ENCODE measurements at places on chromosomes 5 and 9. TPM values are rescaled to one million over a fixed set of nuclear protein-coding genes. Genes with fewer than 3 reads are reported as not detected.
A peak's percentile ranks its signal among the peaks of the same experiment; 100 is the strongest.

Gene CDC42SE2
- 131 TPM for total RNA-seq

Gene RGP1
- 21.9 TPM for total RNA-seq

Gene AGXT2
- total RNA-seq: not detected

Gene PCDHA13
- not detected for total RNA-seq

DNA sequence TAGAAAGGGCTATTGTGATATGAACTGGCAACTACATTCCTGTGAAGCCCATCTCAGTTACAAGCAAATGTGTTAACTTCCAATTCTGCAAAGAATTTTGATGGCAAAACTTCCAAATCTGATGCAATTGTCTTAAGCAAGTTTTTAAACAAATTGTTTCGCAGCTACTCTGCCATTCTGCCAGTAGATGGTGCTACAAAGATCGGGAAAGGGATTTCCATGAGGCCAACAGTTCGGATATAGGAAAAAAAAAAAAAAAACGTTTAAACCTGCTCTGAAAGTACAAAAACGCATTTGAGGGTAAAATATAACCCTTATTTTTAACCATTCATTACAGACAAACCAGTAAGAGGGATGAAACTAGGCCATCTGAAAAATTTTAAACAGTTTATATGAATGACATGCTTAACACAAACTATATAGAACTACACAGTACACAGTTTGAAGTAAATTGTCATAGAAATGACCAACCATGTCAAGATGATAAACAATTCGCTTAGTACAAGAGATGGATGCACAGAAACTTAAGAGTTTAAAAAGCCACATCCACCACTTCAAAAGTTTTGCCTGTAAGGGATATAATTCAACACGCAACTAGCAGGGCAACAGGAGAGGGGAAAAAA lies 2.2 kb downstream of the HNRNPA0 start:
- no peak for DNase-seq

GRCh38 chr9:133509179-133510083 lies 15.3 kb downstream of the MYMK start:
- DNase-seq: peak; percentile 56

- no peak for DNase-seq
These were observed 464.0 kb upstream of the ZNF608 start for GRCh38 chr5:125210242-125210947.

DNA sequence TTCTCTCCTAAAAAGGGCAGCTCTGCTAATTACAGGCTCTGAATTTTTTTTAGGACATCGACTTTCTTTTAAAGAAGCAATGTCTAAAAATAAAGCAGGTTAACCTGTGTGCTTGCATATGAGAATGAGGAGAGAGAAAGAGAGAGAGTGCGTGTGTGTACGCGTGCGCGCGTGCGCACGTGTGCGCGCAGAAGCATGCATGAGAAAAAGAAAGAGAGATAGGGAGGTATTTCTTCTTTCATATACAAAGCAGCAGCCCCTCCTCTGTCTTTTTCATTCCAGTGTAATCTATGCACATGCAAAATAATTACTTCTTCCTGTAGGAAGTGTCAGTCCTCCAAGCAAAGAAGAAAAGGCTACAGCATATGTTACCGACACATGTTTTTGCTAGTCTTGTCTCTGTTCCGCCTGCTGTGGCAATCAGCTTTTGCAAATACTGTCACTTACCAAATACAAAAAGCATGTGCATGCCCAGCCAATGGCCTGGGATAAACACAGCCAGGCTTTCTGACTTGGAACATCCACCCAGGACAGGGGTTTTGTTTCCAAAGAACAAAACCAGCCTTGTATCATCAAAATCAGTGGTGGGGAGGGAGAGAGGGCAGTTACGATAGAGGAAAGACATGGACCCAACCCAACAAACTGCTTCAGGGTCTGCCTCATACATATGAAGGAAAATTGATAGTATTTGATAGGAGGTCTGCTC lies 252.3 kb upstream of the SLC24A2 start:
- no peak for DNase-seq

GRCh38 chr9:137070201-137070905 lies at the start of gene SAPCD2:
TSS of gene SAPCD2 (minus strand) at chr9:137070557. CDS start at chr9:137070460, 97 bp downstream.
- peak; percentile 80 for DNase-seq

DNA sequence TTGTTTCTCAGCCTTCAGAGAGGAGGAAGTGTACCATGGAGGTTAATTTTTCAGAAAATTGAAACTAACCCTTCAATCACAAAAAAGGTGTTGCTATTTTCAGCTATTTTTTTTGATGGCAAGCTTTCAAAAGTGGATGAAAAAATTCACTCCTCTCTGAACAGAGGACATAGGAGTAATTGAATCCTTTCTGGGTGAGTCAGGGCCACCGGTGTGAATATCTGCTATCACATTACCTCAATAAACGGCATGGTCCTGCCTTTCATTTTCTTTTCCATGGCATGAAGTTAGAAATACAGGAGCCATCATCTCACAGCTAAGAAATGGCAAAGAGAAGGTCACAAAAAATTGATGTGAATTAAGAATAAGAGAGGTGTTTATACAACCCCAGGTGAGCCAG lies 90.2 kb upstream of the CCDC112 start:
- DNase-seq: no peak

DNA sequence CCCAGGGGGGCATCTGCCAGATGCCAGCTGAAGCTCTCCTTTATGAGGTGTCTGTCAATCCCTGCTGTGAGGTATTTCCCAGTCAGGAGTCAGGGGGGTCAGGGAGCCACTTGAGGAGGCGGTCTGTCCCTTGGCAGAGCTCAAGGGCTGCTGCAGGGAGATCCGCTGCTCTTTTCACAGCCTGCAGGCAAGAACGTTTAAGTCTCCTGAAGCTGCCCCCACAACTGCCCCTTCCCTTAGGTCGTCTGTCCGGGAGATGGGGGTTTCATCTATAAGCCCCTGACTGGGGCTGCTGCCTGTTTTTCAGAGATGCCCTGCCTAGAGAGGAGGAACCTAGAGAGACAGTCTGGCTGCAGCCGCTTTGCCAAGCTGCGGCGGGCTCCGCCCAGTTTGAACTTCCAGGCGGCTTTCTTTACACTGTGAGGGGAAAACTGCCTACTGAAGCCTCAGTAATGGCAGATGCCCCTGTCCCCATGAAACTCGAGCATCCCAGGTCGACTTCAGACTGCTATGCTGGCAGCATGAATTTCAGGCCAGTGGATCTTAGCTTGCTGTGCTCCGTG lies 148.3 kb downstream of the RPS23 start:
- no peak for DNase-seq

GRCh38 chr5:154331232-154331631 lies 114.6 kb upstream of the SAP30L start:
- no peak for DNase-seq

DNA sequence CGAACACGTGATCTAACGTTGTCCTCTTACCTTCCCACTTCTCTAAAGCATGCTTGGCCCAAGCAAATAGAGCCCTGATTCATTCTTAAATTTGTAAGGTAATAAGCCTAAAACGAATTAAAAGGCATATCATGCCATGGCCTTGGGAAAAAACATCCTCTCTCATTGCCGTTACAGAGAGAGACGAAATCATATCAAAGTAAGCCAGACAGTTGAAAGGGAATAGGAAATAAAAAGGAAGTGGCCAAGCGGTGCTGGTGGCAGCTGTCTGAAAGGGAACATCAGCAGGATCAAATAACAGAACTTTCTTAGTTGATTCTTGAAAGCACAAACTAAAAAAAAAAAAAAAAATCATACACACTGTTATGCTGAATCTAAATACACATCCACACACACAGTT lies 49.1 kb upstream of the CDH6 start:
- no peak for DNase-seq

DNA sequence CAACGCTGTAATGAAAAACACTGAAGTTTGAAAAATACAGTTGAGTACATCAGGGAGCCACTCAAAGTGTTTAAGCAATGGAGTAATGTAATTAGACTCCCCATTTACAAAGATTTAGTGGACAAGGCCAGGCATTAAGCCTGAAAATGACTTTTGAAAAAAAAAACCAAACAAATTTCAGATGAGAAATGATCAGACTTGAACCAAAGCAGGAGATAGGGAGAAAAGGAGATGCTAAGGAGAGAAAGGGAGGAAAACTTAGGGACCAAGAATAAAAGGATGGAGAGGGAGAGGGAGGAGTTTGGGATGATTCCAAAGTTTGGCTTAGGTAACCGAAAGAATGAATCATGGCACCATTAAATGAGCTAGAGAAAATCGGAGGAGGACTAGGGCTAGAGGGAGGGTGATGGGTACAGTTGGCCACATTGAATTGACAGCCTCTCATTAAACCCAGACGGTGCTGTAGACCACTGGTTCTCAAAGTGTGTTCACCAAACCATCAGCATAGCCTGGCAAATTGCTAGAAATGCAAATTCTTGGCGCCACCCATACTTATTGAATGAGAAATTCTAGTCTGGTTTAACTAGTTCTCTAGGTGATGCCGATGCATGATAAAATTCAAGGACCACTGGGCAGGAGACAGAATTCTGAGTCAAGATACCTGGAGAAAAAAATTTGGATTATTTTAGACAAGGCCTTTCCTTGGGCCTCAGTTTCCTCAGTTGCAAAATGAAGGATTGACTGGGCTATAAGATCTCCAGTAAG lies 6.2 kb upstream of the CPEB4 start:
- no peak for DNase-seq

DNA sequence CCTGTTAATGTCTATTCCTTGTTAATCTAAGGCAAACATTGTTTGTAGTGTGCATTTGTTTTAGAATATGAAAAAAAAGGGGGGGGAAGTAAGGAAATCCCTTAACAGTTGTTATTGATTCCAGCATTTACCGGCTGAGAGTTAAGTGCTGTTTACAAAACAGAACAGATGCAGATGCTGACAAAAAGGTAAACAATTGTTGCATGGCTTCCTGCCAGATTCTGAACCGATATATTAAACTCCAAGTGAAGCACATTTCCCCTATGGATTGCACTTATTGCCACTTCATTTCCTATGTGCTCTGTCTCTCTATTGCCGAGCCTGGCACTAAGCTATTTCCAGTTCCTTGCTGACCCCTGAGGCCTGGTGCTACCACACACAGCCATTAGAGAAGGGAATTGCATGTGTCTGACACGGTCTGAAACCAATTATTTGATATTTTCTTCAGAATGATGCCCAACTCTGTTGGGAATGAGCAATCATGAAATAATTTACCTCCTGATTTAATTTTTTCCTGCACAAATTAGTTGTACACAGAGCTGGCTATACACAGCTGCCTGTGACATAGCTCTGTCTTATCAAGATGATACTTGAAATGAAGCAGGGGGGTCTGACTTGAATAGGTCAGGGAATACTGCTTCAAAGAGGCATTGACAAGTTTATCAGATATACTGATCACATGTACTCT lies 109.8 kb downstream of the KIAA0825 start:
- DNase-seq: no peak

DNA sequence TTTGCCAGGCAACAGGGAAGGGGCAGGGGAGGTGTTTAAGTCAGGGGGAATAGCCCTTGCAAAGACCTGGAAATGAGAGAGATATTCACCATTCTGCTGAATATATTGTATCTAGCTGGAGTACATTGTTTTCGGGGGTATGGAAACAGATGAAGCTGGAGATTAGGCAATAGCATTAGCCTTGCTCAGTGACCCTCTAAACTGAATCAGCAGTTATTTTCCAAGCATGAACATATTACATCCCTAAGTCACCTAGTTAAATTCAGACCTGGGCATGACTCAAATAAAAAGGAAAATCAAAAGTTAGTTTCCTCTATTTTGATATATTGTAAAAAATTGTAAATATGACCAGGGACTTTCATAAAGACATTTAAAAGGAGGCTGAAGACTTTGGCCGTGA lies 544.6 kb upstream of the TRPC7 start:
- DNase-seq: no peak

DNA sequence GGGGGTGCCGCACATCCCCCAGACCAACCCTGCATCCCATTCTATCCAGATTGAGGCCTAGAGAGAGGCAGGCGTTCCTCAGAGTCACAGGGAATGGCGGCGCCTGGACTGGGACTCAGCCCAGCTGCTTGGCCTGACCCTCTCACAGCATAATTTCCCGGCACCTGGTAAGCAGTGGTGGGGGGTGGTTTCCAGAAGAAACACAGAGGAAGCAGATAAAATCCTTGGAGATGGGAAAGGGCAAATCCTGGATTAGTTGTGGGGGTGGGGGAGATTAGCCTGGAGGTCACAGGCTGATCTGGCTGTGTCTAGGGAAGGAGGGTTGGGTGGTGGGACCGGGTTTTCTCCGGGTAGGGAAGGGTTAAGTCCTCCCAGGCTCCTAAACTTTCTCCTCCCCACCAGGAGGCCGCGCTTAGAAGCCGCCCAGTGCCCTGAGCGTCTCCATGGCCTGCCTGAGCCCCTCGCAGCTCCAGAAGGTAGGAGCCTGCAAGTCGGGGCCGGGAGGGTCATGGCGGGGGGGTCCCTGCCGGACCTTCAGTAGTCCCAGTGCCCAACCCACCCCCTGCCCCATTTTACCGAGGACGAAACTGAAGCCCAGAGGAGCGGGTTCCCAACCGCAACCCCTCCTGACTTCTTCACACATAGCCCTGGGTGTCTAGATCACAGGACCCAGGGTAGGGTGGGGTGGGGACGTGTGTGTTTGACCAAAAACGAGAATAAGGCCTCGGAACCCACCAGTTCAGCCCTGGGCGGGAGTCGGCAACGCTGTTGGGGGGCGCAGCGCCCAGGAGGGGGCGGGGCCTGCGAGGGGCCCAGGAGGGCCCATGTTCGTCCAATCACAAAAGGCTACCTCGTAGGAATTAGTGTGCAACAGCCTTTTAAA lies 1.3 kb downstream of the PHYHD1 start:
- DNase-seq: no peak

- DNase-seq: no peak
These were observed 55.5 kb downstream of the ROR2 start for GRCh38 chr9:91894536-91894935.

- DNase-seq: no peak
These were observed 779 bp upstream of the VCAN start for GRCh38 chr5:83470526-83471404.

DNA sequence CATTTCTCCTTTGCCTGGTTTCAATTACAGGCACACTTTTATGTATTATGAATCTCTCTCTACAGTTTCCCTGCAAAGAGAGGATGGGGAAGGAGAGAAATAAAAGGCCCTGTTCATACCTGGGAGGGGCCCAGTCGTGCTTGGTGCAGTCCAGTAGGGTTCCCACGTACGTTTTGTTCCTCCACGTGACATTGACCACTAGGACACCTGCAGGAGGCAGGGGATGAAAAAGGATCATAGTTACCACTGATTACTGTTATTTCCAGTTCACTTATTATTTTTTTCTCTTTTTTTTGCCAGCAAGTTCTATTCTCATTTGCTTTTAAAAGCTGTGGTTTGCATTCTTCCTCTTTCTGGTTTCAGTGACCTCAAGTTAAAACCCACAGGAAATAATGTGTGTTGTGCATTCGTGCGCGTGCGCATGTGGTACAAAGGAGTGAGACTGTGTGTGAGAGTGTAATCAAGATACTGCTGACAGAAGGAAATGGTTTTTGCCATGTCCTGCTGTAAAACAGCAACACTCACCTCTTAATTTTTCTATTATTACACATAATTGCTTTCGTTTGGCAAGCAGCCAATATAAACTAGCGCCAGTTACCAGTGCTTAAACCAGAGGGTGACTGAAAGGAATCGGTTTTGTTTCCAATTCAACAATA lies 96.8 kb downstream of the ZNF608 start:
- DNase-seq: no peak

DNA sequence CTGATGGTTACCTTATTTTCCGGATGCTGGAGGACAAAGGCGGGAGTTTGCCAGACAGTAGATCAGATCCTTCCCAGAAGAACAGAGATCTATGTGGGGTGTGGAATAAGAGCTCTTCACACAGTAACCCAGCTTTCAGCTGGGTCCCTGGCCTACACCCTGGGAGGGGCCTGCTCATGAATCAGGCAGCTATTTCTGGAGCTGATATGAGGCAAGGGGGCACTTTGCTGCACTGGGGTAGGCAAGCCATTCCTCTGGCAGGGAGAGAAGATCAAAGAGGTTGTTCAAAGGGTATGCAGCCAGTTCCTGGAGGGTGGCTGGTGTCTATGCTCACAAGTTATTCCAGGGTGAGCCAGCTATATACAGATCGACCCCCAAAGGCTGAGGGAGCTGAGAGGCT lies 48.6 kb downstream of the CYSTM1 start:
- no peak for DNase-seq

All from CD8-positive, alpha-beta memory T cell (primary cell).